ENCODE measurements at places on chromosomes 1 and 21.

DNA sequence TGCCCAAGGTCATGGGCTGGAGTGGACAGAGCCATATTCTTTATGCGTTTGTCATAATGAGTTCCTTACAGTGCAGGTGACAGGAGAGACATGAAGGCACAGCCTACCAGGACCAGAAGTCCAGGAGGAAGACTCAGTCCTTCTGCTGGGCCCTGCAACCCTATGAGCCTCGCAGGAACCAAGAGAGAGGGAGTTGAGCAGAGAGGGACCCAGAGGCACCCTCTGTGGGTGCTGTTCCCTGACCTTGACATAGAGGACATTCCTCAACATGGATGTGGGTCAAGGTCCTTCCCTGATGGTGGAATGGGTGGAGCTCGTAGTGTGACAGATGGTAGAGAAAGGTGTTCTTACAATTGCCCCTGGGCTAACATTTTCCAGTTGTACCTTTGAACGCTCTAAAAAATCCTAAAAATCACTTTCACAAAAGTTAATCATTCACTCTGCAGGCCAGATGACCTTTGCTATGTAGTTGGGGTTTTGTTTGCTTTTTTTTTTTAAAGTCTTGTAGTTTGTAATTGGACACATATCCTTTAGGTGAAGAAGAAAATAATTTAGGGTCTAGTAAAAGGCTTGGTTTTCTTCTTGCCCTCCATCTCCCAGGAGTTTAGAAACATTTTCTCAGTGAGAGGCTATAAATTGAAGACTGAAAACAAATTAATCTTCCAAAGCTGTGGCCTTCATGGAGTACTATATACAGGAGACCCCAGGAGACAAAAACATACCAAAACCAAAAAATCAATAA is 41.9 kb downstream of the MAB21L3 start:
- DNase-seq, result no peak

DNA sequence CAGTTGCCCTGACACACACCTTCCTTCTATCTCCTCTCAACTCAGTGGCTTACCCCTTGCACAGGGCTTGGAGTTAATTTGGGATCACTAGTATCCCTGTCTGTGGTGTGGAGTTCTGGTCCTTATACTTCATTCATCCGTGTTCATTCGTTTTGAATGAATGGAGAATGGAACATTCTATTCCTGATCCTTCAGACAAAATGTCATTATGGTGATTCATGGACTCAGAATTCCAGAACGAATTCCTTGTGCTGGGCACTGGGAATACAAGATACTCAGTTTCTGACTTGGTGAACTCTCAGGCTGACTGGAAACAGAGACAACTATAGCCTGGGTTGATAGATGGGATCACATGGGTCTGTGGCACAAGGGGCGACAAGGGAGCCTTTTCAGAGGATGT is 49.9 kb upstream of the TRABD2B start:
- no peak for DNase-seq

GRCh38 chr21:41802684-41803083 is 35.8 kb upstream of the RIPK4 start:
- no peak for DNase-seq

DNA sequence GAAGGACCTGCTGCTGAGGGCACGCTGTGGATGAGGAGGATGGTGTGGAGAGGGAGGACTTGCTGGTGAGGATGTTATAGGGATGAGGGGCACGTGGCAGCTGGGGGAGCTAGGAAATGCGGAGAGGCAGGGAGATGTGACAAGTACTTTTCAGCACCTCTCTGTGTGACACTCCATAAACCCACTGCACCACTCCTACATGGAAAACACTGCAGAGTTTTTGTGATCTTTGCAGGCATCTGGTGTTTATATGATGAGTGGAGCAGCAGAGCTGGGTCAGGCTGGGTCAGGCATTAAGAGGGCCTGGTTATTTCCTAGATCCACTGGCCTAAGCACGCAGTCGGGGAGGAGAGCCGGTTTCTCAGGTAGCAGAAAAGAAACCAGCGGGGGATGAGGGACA is 167.3 kb upstream of the COA6 start:
- DNase-seq, result no peak

GRCh38 chr1:248815407-248816034 is 10.2 kb downstream of the SH3BP5L start:
- DNase-seq, result no peak

GRCh38 chr1:38340409-38340808 is 293.8 kb upstream of the POU3F1 start:
- DNase-seq, result no peak
